ENCODE measurements at places on chromosomes 12 and 14. TPM values are rescaled to one million over a fixed set of nuclear protein-coding genes. Genes with fewer than 3 reads are reported as not detected.

GRCh38 chr14:102015045-102015685, 50.8 kb downstream of the DYNC1H1 start:
- no peak for DNase-seq

DNA sequence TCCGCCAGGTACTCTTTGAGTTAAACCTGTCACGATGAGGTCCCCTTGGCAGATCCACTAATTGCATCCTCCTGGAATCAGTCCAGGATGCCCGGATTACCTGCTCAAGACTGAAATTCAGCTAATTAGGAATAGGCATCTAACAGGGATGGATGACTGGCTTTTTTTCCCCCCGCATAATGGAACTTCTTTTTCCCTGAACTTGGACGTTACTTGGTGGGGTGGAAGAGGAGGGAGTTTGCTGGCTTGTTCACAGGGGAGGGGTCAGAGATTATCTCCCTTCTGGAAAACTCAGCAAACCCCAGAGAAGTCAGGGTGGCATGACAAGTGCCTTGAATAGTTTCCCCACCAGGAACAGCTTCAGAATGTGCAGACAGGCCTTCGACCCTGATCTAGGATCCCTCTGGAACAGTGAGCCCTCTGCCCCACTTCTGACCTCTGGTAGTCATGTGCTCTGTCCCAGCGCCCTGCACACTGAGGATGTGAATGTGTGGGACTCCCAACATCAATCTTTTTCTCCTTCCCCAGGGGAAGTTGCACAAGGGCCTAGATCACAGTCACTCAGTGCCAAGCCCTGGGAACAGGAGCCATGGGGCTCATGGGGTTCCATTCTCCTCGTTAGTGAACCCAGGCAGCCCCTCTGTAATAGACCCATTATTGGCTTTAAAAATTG, 142.5 kb downstream of the SMOC1 start:
- DNase-seq: no peak

DNA sequence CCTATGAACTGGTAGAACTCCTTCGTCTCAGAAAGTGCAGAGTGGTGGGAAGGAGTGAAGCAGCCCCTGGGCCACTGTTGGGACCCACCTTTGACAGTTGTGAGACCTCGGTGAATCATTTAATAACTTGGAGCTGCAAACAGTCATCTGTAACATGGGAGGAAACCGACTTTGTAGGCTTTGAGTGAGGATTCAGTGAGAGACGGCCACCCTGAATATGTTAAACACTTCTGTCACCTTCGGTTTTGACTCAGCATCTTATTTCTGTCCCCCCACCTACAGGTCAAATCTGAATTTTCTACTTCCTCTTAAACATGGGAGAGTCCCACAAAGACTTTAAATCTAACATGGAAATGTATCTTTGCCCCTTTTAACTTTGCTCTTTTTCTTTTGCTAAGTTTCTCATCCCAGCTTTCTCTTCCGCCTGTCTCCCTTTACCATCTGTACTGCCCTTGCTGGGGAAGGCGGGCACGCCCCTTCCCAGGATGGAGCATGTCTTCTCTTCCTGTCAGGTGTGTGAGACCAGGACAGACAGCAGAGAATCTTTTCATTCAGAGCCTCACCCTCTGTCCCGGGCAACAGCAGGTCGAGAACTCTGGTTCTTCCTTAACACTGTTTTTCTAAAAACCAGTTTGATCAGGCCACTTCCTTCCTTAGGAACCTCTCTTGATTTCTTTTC, 37.1 kb downstream of the ZC3H14 start:
- DNase-seq: no peak

DNA sequence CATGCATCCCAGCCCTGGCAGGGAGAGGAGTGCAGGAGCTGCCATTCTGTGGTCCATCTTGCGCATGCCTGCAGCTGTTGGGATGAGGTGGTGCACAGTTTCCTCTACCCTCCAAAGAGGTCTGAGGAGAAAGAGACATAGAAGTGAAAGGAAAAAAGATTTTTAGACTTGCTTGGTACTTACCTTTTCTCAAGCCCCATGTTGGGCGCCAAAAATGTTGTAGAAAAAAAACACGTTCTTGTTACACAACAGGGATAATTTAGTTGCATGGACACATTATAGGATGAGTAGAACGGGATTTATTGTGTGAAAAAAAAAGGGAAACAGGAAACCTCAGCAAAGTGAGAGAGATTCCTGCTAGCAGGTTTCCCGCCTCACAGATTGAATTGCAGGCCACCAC, 244.4 kb upstream of the GARIN2 start:
- peak; percentile 14 for DNase-seq

- DNase-seq: no peak
Observed at GRCh38 chr12:53523131-53523530, 15.8 kb upstream of the NPFF start.

- no peak for DNase-seq
Observed at GRCh38 chr14:95601650-95602049, 66.8 kb downstream of the GLRX5 start.

Gene KRT3
- not detected for total RNA-seq

Data from natural killer cell (primary cell).